Right ventricle myocardium superior (tissue), 1 donor: ENCODE measurements at places on chromosomes 11 and 22. TPM values are rescaled to one million over a fixed set of nuclear protein-coding genes. Genes with fewer than 3 reads are reported as not detected.

- no peak for DNase-seq
Measured at GRCh38 chr11:33772870-33773269, 1.4 kb downstream of the FBXO3 start.

GRCh38 chr11:21415606-21416005 lies 746.2 kb downstream of the NELL1 start:
- no peak for DNase-seq

Gene SLCO2B1
- total RNA-seq, result 28.2 TPM

Gene OR51E1
- 1.4 TPM for total RNA-seq

Gene ADAMTS15
- 43.5 TPM for total RNA-seq

GRCh38 chr11:132549001-132549400 lies 983.3 kb downstream of the OPCML start:
- no peak for DNase-seq

Gene TBX1
- total RNA-seq, result 3.2 TPM

GRCh38 chr11:25615069-25615468 lies 716.9 kb upstream of the ANO3 start:
- DNase-seq, result no peak

DNA sequence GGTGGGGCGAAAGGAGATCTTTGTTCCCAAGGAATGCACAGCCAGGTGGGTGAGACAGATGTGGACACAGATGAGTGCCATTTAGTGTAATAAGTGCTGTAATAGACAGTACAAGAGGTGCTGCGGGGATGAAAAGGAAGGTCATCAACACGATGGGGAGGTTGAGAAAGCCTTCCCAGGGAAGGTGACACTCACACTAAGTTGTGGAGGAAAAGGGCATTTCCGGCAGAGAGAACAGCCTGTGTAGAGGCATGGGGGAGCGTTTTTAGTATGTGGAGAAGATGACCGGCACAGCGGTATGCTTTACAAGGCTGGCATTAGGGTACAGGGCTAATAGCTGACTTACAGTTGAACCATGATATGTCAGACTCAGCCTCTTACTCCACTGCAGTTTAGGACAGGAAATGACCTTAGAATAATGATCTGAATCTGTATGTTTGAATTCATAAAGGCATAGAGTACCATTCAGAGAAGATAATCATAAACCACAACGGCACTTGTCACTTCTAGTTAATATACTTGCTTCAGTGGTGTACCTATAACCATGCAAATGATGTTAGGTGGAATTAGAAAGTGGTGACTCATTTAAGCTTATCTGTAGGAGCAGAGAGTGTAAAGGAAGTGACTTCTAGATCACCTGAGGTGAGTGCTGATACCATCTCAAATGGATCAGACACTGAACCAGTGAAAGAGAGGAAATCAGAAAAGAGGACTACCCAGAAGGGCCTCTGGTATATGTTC lies 60.6 kb downstream of the FAM83F start:
- no peak for DNase-seq

Gene MYBPC3
- 2,568 TPM for total RNA-seq

DNA sequence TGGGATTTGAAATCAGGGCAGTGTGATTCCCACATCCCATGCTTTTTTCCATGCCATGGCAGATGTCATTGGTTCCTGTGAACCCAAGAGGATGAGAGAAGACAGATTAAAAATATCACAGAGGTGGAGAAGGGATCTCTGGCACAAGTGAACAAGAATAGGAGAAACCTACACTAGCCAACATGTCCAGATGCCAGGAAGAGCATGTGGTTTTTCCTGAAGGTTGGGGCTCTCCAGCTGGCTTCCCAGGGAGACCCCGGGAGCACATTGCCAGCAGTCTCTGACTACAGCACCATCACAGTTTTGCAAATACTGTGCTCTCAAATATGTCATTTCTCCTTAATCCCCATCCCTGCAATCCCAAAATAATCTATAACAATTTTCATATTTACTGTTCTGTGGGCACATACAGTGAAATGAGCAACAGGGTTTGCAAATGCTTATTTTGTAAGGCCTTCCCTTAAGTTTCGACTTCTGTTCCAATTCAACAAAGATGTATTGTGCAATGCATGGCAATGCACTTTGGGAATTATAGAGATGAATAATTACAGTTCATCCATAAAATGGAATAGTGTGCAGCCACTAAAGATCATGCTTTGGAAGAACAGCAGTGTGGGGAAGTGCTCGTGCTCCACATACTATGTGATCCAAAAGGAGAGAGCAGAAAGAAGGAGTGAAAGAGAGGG lies 4.8 kb downstream of the ANKK1 start:
- DNase-seq, result no peak

GRCh38 chr22:41576877-41577276 lies 12.8 kb downstream of the PMM1 start:
- DNase-seq, result peak; percentile 74

Gene PLAAT4
- total RNA-seq, result 28.3 TPM

- no peak for DNase-seq
Measured at GRCh38 chr11:83140691-83141455, 16.1 kb upstream of the PCF11 start.

Gene USP2
- 136 TPM for total RNA-seq

- DNase-seq, result peak; percentile 63
Measured at GRCh38 chr11:86869966-86870570, 69.7 kb downstream of the PRSS23 start.

GRCh38 chr11:32033067-32033466 lies 57.8 kb upstream of the RCN1 start:
- no peak for DNase-seq

GRCh38 chr22:45731798-45732495 lies 60.3 kb downstream of the ATXN10 start:
- no peak for DNase-seq

GRCh38 chr11:118915396-118915795 lies 10.3 kb downstream of the BCL9L start:
- DNase-seq, result no peak

DNA sequence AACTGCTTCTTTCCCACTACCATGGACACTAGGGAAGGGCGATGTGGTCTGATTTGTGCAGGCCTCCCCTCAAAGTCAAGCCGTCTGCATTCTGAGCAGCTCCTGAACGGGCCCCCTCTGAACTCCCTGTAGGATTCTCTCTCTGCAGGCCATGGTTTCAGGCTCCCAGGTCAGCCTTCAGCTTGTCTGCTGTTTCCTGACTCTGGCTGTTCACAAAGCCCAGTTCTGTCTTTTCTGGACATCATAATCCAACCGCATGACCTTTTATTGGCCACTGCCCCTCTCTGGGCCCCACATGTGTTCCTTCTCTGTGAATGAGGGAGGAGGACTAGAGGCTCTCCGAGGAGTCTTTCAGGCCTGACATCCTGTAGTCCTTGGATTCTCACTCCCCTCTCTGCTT lies 161.0 kb downstream of the FEZ1 start:
- DNase-seq, result no peak

Gene RAB36
- 0.35 TPM for total RNA-seq

DNA sequence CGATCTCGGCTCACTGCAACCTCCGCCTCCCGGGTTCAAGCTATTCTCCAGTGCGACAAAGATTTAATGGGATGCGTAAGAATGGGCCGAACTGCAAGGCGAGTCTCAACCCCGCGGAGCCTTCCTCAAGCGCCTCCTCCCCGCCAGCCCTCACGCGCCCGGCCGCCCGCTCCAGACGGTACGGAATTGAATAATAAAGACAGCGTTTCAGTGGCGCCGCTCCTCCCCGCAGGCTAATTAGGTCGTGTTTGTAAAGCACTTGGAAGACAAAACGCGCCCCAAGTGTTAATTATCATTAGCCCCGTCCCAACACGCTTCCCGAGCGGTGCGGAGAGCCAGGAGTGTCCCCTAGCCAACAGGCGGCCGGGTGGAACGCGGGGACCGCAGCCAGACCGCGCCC lies 192.0 kb downstream of the BUD13 start:
- no peak for DNase-seq
